Activated CD8-positive, alpha-beta T cell treated with anti-CD3 and anti-CD28 coated beads, Interleukin-2, amount 10 ng/mL, durations not matched to agents 7 days and 5 days (primary cell): ENCODE measurements at places on chromosomes 2 and 18.

DNA sequence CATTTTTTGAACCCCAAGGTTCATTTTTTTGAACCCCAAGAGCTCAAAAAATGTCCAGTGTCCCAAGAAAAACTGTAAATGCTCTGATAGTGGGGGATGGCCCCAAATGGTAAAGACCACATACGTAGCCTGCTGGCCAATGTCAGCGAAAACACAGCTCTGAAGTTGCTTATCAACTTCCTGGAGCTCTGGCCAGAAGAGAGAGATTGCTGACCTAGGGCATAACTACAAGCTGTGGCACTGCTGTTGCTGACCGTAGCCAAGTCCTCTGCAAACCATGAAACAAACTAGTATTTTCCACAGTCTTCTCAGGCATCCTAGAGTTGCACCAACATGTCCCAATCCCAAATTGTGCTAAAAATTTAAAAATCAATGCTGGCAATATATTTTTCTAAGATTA, 50.9 kb downstream of the REEP1 start:
- DNase-seq = no peak

DNA sequence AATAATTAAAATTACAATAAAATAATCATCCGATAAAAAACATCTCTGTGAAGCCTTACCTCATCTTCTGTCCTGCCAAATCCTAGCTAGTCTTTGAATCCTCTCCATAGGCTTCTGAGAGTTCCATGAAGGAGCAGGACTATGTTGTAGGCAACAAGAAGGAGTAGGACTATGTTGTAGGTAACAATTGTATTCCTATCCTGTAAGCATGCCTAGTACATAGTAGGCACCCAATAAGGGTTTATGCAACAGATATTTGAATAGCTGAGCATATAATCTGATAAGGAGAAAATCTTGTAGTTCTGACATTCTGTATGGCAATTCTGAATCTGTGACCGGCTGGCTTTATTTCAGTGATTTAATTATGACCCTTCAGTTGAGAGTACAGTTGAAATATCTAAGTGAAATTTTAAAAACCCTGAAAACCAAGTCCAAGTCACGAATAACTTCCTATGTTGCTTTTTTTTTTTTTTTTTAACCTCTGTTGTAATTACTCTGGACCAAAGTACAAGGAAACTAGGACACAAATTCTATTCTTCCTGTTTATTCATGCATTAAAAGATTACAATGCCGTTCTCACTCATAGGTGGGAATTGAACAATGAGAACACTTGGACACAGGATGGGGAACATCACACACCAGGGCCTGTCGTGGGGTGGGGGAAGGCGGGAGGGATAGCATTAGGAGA, 27.8 kb downstream of the VWA3B start:
- no peak for DNase-seq

GRCh38 chr2:127415593-127416505, 2.4 kb upstream of the PROC start:
- peak; percentile 83 for DNase-seq

DNA sequence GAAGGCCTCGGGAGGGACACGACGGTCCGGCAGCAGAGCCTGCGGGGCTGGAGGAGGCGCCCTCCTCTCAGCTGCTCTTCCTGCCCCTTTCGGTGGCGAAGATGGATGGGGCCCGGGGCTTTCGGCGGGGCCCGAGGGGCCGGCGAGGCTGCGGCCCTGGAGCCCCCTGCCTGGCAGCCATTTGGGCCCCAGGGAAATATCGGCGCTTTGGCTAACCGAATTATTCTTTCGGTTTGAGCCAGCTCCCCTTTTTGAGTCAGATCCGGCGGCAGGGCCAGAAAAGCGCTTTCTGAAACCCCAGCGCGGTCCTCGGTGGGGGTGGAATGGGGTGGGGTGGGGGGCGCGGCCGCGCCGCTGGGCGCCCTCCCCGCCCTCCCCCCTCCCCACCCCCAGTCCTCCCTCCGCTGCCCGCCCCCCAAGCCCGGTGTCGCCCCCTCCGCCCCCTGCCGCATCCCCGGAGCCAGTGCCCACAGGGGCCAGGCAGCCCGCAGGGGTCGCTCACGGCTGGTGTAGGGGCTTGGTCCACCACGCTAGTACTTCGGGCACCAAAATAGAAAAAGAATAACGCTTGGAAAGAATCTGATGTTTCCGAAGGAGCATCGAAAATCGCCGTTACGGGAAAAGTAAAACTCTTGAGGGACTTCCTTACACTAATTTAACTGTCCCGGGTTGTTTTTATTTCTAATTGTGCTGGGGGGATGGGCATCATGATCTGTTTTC, 9.1 kb upstream of the ARID5A start:
- DNase-seq = peak; percentile 77

- DNase-seq = no peak
These were observed 148.0 kb downstream of the FAM210A start for GRCh38 chr18:13578400-13578799.

DNA sequence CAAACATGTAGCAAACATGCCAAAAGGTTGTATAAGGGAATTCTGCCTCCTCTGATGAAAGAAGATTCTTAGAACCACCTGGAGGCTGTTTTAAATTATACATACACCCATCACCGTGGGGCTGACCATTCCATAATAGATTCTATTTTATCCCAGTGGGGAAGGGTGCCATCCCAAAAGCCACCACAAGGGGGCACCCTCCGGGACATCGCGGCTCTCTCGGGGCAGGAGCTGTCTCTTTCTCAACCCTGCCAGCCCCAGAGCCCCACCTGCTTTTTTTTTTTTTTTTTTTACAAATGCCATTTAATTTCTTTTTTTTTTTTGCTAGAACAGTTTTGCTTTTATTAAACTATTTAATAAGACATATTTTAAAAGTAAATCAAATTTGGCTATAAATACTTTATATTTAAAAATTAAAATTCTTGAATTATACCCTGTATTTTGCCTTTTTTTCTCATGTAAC, 8.6 kb upstream of the MTCL1 start:
- DNase-seq = peak; percentile 79
